ENCODE measurements at places on chromosomes 12 and 14.

DNA sequence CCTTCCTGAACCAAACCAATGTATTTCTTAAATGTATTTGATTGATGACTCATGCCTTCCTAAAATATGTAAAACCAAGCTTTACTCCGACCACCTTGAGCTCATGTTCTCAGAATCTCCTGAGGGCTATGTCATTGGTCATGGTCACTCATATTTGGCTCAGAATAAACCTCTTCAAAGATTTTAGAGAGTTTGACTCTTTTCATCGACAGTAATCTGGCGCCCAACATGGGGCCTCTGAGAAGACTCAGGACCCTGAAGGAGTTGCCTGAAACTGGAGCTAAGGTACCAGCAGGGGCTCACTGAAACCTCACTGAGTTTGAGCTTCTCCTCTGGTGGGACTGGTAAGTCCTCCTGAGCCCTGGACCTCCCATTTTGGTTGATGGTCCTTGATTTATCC, 17.2 kb upstream of the PSMC1 start:
- no peak for DNase-seq

- DNase-seq, result no peak
These were observed 1.8 kb upstream of the COX14 start for GRCh38 chr12:50110127-50110761.

DNA sequence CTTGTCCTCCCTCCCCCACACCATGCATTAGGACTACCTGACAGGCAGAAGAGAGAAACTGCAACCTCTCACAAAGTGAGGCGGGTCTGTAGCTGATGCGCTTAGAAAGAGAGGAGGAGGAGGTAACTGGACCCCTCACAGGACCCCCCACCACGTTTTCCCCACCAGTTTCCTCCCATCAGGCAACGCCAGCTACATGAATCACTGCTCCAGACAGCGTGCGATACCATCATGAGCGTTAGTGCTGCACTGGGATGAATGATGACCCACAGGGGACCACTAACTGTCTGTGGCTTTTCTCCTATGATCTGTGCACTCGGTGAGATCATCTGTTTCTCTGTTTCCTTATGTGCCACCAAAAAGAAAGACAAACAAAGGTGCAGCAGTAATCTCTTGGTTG, 77.7 kb downstream of the KCNK10 start:
- DNase-seq, result no peak

- no peak for DNase-seq
These were observed 111.7 kb upstream of the MIS18BP1 start for GRCh38 chr14:45364565-45365156.

DNA sequence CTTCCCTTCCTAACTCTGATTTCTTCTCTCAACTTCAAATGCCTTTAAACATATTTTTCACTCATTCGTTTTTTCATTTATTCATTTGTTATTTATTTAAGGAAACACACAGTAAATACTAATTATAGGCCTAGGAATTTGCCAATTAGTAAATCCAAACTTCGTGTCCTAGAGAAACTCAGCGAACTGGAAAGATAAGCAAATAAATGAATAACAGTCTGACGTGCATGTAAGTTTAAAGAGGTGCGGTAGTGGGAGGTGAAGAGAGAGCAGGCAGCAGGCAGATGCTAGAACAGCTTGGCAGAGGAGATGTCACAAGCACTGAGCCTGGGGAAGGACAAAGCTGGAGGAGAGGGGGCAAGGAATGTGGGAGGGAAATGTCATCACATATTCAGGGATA, 228.2 kb downstream of the DPY19L2 start:
- no peak for DNase-seq

GRCh38 chr14:93331002-93331727, 1.7 kb downstream of the BTBD7 start:
- DNase-seq, result no peak

GRCh38 chr12:47982770-47983169, 19.4 kb downstream of the TMEM106C start:
- DNase-seq, result no peak

DNA sequence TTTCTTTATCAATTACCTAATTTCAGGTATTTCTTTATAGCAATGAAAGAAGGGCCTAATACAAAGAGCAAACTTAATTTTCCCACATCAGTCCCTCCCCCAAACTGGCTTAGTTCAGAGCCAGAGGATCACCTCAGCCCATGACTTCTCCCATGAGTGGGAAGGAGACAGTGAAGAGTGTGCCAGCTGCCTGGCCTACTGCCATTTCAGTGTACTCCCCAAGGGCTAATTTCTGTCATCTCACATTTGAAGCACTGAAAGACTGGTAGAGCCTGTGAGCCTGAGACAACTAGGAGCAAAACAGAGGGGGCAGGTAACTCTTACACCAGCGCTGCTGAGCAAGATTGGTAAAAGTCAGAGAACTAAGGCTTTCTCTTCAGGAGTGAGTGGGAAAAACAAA, 29.1 kb upstream of the ADAM20 start:
- DNase-seq, result no peak

DNA sequence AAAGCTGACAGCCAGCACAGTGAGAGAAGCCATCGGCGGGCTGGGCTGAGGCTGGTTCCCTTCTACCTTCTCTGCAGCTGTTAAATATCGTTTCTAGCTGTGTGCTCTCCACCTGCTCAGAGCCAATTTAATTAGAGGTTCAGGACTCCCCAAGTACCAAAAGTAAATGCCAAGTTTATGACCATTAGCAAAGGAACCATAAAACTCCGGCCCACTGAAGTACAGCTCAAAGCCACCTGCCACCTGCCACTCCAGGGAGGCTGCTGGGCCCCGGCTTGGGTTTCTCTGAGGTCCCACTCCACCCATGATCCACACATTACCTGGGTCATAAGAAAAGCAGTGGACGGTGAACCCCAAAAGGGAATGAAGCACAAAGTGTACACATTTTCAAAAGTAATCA, 272.8 kb downstream of the KSR2 start:
- DNase-seq, result no peak

- DNase-seq, result peak; percentile 88
These were observed 21.6 kb downstream of the TMTC2 start for GRCh38 chr12:82708061-82708879.

- DNase-seq, result no peak
These were observed 23.3 kb downstream of the MEG3 start for GRCh38 chr14:100849115-100849781.

DNA sequence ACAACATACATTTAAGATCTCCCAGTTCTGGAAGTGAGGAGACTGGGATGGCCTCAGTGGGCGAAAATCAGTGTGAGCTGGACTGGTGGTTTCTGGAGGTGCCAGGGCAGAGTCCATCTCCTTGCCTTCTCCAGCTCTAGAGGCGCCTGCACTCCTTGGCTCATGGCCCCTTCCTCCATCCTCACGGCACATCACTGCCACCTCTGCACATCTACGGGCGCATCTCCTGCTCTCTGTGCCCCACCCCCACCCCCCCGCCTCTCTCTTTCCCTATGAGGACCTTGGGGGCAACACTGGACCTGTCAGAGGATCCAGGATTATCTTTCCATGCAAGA, 62.8 kb upstream of the DIO3 start:
- DNase-seq, result no peak

- DNase-seq, result no peak
These were observed 77.6 kb downstream of the LGMN start for GRCh38 chr14:92670643-92671366.

GRCh38 chr14:102991376-102991775, 66.0 kb downstream of the CDC42BPB start:
- DNase-seq, result no peak

DNA sequence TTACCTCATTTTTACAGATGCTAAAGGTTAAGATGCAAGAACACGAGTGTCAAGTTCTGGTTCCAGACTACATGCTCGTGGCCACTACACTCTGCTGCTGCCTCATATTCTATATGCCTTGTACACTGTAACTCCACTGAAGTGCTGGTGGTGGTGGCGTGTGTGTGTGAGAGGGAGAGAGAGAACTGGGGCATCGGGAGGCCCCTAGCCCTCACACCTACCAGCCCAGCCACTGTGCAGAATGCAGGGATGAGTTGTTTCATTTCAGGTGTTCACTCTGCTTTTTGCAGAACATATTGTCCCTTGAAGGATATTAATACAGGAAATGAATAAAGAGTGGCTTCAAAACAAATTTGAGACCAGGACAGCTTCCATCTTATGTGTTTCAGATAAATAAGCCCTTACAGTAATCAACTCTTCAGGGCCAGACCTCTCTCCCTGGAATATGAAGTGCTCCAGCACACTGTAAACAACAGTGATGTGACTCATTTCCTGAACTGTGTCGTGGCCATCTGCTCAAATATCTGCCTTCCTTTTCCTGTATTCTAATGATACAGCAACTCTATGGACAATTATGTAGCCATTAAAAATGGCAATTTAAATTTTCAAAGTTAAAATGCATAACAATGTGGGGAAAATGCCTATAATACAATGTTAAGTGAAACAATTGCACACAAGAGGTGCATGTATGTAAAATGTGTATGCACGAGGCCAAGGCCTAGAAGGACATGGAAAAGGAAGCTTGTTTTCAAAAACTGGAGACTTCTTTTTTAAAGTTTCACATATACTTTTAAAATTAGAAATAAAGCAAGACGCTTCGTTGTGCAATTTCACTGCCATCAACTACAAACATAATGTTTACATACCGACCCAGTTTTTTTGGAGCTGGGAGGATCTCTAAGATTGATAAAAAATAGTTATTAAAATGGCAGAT, 215.4 kb downstream of the PELI2 start:
- no peak for DNase-seq

DNA sequence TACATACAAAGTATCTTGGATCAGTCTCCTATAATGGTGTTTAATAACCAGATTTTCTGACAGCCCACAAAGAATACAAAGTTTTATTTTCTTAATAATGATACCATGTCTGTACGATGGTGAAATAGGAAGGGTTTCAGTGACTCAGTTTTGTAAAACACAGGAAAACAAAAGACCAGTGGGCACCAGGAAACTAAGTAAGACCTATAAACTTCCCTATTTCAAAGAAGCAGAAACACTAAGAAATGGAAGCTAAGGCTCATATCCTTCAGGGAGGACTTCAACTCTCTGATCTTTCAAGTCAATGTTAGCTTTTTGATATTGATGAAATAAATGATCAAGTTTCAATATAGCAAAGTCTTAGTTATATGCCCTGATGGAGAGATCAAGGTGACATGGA, 196.0 kb downstream of the DUSP6 start:
- no peak for DNase-seq

DNA sequence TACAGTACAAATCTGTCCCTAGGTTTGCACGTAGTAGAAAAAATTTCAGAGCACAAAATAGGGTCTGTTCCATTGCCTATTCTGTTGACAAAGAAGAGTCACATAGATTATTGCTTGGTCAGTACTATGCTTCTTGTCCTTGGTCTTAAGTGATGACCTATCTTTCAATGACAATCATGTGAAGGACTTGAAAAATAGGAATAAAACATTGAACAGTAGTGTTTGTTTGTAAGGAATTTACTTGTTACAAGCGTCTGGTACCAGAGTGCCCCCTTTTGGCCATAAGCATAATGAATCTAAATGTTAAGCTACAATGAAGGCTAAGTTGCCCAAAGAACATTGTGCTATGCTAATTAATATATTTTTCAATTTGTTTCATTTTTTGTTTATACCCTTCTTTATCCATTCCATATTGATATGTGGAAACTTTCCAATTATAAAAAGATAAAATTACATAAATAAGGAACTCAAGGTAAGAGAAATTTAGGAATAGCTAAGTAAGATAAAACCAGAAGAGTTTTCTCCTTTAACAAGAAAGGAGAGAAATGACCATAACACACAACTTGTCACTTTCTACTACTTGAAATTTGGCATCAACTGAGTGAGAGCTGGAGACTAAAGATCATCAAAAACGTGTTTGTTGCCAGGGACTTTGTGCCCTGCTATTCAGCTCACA, 204.7 kb downstream of the EPS8 start:
- no peak for DNase-seq

GRCh38 chr14:36505181-36505815, 14.7 kb downstream of the NKX2-1 start:
- no peak for DNase-seq

DNA sequence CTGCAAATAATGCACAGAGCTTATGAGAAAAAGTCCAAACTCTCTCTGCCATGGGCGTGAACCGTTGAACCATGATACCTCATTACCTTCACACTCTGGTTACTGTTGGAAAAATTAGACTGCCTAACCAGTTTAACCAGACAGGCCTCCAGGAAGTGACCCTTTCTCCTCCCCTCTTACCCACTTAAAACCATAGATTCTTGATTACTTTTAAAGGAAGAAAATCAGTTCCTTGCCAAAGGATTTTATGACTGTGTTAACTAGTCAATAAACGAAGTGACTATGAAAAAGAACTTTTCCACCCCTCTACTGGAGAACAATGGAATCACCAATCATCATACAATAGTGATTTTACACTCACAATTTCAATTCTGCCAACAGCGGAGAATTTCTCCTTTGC, 254.0 kb upstream of the ATP2B1 start:
- DNase-seq, result no peak

Measured in vagina (tissue), 2 donors.